Amniotic epithelial cell (primary cell): ENCODE measurements at places on chromosomes 1 and 21.

GRCh38 chr1:82421782-82422181 lies 621.0 kb downstream of the ADGRL2 start:
- no peak for DNase-seq

GRCh38 chr1:153933430-153933829 lies 10.7 kb upstream of the GATAD2B start:
- no peak for DNase-seq

GRCh38 chr1:29125788-29126187 lies 2.1 kb upstream of the TMEM200B start:
- DNase-seq, result no peak

- DNase-seq, result no peak
These were observed 51.0 kb downstream of the COL18A1 start for GRCh38 chr21:45455674-45456583.

DNA sequence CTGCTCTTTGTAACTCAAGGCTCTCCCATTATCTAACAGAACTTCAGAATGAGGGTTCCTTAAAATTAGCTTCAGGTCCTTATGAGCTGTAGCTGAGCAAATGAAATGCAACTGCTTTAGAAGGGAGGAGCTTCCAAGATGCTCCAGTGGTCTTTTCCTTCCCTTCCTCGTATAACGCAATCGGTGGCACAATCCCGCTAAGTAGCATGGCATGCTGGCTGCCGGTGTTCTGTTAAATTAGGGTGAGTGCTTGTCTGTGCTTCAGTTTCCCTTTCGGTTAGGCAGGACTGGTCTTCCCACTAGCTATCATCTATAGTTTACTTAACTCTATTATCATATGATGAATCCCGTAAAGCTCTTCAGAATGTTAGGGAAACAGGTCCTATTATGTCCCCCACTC lies 917 bp downstream of the KIAA0040 start:
- no peak for DNase-seq

- DNase-seq, result no peak
These were observed 385.6 kb upstream of the ST6GALNAC5 start for GRCh38 chr1:76481672-76482071.

- DNase-seq, result no peak
These were observed 94.1 kb downstream of the TGFBR3 start for GRCh38 chr1:91791691-91792488.

GRCh38 chr1:163652441-163652840 lies 330.7 kb downstream of the NUF2 start:
- DNase-seq, result no peak

GRCh38 chr1:193607787-193608186 lies 421.4 kb upstream of the B3GALT2 start:
- DNase-seq, result no peak
